ENCODE measurements at places on chromosomes 6 and 20.

DNA sequence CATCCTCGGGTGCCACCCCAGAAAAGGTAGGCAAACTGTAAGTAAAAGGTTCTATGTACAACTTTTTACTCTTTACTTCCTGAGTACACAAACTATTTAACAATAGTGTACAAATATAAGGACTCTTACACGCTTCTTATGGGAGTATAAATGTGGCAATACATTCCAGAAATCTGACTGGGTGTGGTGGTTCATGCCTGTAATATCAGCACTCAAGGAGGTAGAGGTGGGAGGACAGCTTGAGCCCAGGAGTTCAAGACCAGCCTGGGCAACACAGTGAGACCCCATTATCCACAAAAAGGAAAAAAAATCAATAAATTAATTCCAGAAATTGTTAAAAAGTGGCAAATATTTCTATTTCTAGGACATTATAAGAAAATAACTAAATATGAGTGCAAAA lies 48.9 kb downstream of the PIGU start:
- DNase-seq: no peak

DNA sequence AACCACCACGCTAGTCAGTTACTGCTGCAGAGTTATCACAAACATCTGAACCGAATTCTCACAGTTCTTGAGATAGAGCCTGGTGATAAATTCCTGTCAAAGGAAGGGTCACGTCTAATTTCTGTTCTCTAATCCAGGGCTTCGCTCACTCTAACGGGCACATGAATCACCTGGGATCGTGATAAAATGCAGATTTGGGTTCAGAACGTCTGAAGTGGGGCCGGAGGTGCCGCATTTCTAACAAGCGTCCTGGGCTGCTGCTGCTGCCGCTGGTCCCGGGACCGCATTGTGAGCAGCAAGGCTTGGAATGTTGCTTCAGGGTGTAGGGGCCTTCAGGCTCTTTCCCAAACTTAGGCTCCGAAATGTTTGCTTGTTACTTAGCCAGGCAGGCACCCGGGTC lies 264.1 kb downstream of the CDC5L start:
- DNase-seq: no peak

- no peak for DNase-seq
Measured at GRCh38 chr6:33279971-33280511, 3.1 kb downstream of the B3GALT4 start.

- DNase-seq: peak; percentile 34
Measured at GRCh38 chr20:18188434-18188833, 50.8 kb downstream of the KAT14 start.

DNA sequence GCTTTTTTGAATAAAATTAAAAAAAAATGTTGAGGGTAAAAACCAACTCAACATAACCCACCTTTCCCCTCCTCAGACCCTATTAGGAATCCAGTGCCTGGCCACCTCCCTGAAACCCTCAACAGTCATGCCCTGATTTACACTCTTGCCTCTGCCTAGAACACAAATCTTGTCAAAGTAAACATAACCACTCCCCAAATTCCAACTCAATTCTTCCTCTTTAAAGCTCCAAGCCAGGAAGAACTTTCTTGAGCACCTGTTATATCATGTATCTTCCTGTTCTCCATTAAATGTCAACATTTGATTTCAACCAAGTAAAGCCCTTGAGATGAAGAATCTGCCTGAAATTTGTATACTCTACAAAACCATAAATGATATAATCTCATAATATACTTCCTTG lies 198.0 kb upstream of the SHLD1 start:
- no peak for DNase-seq

GRCh38 chr6:18823782-18824386 lies 436.7 kb downstream of the RNF144B start:
- DNase-seq: no peak
